ENCODE measurements at places on chromosomes 5 and 9. TPM values are rescaled to one million over a fixed set of nuclear protein-coding genes. Genes with fewer than 3 reads are reported as not detected.

DNA sequence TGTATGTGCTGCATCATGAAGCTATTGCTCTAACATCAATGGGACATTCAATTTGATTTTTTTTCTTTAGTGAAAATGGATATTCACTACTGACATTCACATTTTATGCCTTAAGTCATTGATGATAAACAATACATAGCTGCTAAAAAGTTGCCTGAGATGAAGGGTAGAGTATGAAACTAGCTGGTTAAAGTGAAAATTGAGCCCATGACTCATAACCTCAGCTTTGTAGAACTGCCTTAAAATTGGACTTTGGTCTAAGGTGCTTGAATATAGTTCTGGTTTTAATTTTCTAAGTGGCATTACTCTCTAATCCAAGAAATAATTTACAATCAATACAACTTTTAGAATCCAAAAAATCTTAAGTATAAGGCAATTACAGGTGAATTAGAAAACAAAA, 740.4 kb upstream of the RIOK2 start:
- DNase-seq, result no peak

DNA sequence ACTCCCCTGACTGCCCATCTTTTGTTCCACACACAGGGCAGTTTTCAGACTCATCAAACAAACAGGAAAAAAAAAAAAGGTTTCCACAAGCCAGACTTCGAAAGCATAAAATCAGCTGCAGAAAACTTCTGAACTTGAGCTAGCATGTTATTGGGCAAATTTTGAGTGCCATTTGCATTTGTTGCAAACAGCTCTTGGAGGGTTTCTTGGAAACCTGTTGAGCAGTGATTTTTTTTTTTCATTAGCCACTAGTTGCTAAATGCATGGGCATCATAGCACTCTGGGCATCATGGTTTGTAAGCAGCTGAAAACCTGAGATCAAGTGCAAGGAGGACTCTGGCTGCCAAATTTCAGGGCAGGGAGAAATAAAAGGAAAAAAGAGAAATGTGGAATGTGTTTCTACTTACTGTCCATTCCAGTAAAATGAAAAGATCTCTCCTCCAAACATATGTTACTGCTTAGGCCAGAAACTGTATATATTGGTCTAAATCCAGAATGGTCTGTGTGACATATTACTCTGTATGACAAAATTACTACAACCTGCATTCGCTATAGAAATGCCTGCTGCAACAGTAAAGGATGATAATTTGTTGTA, 85.2 kb upstream of the SMIM23 start:
- DNase-seq, result no peak

- DNase-seq, result no peak
Measured at GRCh38 chr9:124007565-124008302, 3.8 kb upstream of the LHX2 start.

GRCh38 chr5:140591747-140592372, 27.2 kb downstream of the SLC35A4 start:
- no peak for DNase-seq

Gene SOHLH1
- total RNA-seq, result not detected

Gene SLC1A1
- not detected for total RNA-seq
